SJCRH30 (cell line): ENCODE measurements at places on chromosomes 1 and 21.

DNA sequence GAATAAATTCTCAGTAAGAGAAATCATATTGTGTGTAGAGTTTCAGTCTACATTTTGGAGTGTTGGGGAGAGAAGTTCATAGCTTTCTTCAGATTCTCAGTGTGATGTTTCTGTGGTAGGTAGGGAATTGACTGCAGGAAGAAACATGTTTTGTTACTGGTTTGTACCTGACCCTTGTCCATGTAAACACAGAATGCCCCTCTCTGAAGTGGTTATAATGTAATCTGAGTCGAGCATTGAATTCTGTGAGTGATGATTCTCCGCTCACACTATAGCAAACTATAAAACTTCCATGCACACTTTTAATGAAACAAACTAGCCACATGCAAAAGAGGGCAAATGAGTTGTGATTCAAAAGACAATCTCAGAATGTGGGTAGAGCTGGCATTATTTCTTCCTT is 433.2 kb downstream of the USP25 start:
- DNase-seq = no peak

DNA sequence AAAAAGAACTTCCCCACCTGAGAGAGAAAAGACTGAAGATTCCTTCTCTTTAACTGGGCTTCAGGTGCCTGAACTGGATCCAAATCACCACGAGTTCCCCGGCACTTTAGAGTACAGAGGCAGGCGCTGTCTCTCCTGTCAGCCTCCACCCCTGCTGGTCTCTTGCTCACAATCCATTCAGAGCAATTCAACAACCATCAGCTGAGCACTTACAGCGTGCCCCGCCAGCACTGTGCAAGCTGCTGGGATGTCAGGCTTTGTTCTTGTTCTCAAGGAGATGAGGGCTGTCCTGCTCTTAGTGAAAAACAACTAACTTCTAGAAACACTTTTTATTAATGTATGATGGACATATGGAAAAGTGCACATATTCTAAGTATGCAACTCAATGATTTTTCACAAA is 68.7 kb upstream of the VAMP3 start:
- no peak for DNase-seq

GRCh38 chr21:35034203-35034926 is 14.7 kb downstream of the RUNX1 start:
- DNase-seq = no peak

DNA sequence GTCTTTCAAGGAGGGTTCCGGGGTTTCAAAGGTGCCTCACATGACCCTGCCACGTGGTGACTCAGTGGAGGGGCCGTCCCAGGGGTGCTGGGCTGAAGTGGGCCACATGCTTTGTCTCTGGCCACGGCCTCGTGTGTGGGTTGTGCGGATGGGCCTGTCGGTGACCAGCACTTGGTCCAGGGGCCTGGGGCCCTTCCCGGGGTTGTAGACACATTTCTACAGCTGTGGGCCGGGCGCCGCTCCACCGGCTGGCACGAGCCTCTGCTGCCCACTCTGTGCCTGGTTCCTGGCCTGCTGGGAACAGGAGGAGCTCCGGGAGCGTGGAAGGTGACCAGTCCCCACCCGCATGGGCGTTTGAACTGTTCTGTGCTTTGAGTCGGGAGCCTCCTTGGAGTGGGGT is 75.4 kb upstream of the TTC34 start:
- no peak for DNase-seq

GRCh38 chr1:185017338-185017737 is 28.0 kb upstream of the RNF2 start:
- no peak for DNase-seq

DNA sequence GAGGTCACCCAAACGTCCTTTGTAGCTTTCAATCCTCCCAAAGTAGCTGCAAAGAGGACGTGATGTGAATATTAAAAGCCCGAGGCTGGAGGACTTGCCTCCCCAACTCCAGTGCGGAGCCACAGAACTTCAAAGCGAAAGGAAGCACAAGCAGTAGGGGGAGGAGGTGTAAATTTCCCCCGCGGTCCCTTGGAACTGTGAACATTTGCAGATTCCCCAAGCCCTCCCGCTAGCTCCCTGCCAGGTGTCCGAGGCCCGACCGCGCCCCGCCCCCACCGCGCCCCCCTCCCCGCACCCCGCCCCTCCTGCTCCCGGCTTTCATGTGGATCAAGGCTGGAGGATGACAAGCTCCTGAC is 41.5 kb upstream of the HAO2 start:
- no peak for DNase-seq

- DNase-seq = no peak
These were observed 79.0 kb upstream of the KRTAP19-8 start for GRCh38 chr21:31117128-31117916.

DNA sequence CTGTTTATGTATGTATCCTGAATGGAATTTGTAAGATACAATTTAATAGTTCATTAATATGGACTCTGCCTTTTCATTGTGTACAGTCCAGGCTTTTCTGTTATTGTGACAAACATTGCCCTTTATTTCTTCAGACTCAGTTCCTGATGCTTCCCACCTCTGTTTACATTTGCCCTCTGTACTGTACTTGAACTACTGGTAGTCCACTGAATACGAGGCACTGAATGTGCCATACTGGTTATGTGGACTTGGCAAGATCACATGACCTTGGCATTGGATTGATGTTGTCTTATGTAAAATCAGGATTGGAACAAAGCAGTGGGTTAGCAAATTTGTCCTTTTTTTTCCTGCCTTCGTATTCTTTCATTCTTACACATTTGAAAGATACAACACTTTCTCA is 27.8 kb downstream of the RALGPS2 start:
- DNase-seq = no peak

DNA sequence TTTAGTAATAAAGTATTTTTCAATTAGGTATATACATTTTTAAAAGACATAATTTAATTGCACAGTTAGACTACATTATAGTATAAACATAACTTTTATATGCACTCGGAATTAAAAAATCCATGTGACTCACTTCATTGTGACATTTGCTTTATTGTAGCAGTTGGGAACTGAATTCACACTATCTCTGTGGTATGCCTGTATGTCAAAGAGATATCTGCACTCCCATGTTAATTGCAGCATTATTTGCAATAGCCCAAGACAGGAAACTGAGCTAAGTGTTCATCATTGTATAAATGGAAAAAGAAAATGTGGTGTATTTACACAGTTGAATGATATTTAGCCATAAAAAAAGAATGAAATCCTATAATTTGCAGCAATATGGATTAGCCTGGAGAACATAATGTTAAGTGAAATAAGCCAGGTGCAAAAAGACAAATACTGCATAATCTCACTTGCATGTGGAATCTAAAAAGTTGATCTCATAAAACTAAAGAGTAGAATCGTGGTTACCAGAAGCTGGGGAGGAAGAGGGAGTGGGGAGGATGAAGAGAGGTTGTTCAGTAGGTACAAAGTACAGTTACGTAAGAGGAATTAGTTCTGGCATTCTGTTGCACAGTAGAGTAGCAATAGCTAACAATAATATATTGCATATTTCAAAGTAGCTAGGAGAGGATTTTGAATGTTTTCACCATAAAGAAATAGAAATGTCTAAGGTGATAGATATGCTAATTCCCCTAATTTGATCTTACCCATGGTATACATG is 64.8 kb downstream of the DPT start:
- DNase-seq = no peak

DNA sequence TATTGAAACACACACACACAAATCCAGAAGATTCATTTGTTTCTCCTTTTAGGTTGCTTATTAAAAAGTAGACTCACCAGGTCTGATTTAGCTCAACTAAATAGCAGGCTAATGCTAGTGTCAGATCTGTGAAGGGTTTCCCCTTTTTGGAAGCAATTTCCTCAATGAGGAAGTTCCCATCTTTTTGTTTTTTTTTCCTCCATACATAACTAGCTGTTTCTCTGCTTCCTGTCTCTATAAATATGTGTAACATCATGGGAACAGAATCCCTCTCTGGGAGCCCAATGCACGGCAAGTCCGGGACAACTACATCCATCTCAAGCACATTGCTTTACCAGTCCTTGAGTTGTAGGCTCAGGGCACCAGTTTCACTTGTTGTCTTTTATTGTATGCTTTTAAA is 1421.1 kb downstream of the PLA2G4A start:
- DNase-seq = no peak

DNA sequence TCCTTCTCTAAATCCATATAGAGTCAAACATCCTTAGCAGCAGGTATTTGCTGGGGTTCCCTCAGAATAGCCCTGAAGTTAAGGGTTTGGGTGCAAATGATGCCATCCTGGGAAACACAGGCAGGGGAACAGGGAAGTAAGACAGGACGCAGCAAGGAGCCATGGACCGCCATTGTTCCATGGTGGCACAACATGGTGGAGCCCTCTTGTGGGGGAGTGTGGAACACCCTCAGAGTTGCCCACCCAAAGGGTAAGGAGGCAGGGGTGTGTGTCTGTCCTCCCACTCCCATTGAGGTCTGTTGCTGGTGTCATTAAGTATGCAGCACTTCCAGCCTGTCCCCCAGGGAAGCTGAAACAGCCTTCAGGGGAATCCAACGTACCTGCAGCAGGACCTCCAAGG is 20.4 kb upstream of the RCAN1 start:
- DNase-seq = peak; percentile 47

DNA sequence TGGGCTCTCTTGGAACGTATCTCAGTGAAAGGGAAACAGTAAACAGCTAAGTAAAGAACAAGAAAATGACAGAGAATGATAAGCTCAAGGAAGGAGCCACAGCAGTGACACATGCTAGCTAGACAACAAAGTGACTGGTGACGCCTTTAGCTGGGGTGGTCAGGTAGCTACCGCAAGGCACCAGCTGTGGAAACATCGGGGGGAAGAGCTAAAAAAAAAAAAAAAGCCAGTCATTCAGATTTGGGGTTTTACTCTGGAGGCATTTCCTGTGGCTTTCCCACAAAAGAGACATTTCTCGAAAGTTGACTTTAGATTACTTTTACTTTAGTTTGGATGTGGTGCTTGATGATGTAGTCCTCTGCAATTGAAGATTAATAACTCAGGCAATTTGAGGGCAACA is 2.1 kb downstream of the FHAD1 start:
- peak; percentile 63 for DNase-seq

DNA sequence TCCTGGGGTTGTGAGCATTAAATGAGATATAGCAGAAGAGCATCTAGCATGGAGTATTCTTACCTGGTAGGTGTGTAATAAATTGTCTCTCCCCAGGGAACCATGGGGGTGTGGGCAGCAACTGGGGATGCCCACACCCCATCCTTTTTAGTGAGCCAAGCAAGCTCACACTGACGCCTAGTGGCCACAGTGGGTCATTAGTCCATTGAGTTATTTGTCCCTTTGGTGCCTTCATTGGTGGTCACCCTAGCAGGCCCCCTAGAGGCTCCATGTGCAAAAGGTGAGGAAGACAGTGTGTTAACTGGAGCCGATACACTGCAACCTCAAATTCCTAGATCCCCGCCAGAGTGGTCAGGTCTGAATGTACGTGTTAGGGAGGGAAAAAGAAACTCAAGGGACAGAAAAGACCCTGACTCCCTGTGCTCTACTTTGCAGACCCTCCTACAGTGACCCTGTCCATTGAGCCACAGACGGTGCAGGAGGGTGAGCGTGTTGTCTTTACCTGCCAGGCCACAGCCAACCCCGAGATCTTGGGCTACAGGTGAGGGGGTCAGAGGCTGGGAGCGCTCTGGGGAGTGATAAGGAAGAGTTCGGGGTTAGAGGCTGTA is 93.3 kb upstream of the CD1D start:
- peak; percentile 71 for DNase-seq

GRCh38 chr1:183582021-183582713 is 8.1 kb downstream of the NCF2 start:
- DNase-seq = no peak

DNA sequence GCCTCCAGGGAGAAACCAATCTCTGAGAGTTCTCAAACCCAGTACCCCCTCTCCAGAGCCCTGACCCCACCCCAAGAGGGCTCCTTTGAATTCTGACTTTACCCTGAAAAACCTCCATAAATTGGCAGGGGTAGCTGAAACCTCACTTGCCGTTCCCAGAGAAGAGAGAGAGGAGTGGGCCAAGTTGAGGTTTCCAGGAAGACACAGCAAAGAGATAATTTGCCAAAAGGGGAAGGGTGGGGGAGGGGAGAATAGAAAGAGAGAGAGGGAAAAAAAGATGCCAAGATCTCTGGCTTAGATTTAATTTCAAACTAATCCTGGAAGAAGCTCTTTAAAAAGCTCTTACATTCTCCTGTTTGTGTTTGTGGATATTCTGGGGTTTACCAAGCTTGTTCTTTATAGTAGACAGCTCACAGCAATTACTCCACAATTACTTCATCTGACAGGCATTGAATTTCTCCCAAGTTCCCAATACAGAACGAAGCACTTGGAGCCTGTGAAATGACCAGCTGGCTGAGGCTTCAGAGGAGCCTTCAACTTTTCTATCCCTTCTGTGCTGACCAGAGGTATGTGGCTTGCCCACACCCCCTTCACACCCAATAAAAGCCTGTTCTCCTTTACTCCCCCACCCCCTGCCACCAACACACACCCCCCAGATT is 1.1 kb upstream of the GRHL3 start:
- DNase-seq = no peak

- DNase-seq = no peak
These were observed 795.1 kb downstream of the BRINP3 start for GRCh38 chr1:189682591-189682990.

DNA sequence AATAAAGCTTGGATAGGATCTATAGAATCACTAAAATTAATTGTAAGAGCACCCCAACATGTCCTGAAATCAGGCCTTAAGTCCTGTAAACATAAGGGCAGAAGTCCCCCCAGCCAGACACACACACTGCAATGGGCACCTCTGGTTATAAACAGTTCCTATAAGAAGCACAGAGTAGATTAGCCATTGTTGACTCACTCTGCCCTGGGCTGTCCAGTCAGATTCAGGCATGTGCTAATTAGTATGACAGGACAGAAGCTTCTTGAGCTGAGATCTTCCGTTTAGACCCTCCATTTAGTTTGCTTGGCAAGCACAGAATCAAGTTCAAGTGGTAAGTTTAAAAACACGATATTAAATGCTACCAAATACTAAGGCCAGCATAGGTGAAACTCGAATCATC is 11.8 kb upstream of the DENND1B start:
- DNase-seq = no peak

DNA sequence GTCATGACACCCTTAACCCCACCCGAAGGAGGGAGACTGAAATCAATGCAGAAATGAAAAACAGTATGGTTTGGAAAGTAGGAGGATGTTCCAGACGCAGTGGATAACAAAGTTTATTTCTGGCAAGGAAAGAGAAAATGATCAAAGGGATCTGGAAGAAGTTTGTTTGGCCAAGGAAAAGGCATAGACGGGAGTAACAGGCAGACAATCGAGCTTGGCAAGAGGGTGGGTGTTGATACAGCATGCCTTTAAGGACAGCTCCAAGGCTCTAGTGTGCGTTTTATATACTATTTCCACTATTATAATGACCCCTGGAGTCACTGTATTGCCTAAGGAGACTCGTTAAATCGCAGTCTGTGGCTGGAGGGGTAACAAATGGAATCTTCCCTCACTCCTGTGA is 303.7 kb upstream of the RUNX1 start:
- DNase-seq = no peak

GRCh38 chr1:209670441-209671082 is 4.7 kb upstream of the G0S2 start:
- DNase-seq = no peak
